Breast epithelium (tissue), 4 donors: ENCODE measurements at places on chromosomes 2 and 18.

DNA sequence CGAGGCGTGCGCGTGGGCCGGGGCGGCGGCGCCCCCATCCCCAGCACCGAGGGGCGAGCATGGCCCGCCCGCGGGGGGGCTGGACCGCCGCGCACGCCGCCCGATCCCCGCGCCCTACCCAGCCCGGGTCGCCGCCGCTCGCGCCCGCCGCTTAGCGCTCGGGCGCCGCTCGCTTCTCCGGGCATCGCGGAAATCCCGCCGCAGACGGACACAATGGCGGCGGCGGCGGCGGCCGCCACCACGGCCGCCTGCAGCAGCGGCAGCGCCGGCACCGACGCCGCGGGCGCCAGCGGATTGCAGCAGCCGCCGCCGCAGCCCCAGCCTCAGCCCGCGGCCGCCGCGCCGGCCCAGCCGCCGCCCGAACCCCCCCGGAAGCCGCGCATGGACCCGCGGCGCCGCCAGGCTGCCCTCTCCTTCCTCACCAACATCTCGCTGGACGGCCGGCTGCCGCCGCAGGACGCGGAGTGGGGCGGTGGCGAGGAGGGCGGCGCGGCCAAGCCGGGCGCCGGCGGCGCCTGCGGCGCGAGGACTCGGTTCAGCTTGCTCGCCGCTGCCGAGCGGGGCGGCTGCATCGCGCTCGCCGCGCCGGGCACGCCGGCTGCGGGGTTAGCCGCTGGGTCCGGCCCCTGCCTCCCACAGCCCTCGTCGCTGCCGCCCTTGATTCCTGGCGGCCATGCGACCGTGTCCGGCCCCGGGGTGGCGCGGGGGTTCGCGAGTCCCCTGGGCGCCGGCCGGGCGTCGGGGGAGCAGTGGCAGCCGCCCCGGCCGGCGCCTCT, 453 bp downstream of the CABLES1 start:
- peak; percentile 44 for DNase-seq

GRCh38 chr2:10846110-10846861, 33.7 kb upstream of the PDIA6 start:
- no peak for DNase-seq

DNA sequence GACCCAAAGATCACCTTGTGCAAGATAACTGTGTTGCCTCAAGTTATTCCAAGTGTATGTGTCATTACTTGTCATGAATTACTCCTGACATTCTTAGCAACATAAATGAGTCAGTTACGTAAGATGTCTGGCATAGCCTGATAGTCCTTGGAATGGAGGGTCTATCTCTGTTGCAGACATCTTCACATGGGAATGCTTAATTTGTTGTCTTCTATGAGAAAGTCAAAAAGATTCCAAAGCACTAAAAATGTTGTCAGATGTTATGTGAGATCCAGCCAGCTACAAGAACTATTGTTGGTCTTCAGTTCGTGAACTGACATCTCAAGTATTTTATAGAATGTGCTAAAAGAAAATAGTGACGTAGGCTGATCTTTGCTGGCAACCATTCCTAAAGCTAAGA, 178.2 kb upstream of the RASGRP3 start:
- no peak for DNase-seq

DNA sequence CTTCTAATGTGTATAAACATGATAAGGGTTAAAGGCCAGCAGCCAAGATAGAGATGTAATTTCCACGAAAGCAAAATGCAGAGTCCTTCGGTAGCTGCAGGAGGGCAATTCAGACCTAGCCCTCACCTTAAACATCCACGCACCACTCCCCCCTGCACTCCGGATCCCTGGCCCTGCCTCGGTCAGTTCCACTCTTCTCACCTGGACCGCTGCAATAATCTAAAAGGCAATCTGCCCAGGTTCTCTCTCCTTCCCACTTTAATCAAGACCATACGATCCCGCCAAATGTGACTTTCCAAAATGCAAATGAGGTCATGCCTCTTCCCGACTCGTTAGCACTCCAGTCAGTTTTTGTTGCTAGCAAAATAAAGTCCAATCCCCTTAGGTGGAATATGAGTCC, 485.2 kb downstream of the EIPR1 start:
- DNase-seq: no peak

- no peak for DNase-seq
Observed at GRCh38 chr2:85221067-85221691, 88.0 kb downstream of the TCF7L1 start.

DNA sequence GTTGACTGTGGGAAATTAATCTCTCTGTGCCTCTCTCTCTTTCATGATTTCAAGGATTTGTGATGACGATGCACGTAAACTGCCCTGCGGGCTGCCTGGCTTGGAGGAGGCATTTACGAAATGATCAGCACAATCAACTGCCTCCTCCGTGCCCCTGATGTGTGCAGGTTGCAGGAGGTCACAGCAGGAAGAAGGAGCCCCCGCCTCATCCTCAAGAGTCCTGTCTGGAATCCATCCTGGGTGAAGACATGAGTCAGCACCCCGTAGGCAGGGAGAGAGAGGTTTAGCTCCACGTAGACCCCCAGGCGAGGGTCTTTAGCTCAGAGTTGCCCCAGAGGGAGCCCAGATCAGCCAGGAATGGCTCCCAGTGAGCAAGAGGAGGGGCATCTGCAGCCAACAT, 17.1 kb upstream of the TEX51 start:
- DNase-seq: no peak

DNA sequence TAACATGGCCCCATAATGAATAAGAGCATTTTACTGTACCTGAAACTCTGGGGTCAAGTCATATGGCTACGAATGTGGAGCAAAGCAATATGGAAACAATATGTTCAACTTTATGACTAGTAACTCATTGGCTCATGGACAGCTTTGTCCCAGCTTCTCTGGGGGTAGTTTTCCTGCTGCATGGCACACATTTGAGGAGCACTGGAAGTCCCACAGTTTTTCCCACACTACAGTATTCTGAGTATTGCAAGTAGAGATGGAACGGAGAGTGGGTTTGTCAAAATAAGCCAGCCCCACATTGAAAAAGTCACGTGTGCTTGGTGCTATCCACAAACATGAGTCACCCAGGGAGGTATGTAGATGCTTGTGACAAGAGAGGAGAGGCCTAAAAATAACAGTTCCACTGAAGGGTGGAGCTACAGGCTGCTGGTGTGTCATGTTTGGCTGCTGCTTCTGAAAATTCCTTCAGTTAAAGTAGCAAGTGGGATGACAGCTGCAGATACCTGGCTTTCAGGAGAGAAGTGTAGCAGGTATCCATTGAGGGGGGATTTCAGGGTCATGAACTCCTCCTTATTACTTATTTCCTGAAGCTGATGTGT, 48.2 kb upstream of the CTAGE1 start:
- DNase-seq: no peak

DNA sequence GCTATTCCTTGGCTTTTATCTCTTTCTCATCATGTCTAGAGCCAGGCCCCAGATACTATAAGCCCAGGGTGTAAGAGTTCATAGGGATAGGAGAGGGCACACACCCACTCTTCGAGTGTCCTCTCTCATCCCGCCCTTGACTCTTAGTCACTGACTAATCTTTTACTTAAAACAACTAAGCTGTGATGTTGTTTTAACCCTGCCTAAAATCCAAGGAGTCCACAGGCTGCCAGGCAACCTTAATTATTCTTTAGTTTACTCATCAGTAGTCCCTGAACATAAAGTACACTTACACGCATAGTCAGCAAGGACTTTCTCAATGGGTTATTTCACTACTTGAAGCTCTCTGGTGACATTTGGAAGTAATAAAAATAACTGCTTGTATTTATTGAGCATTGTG, 28.4 kb downstream of the GREB1L start:
- DNase-seq: no peak

GRCh38 chr2:235191978-235192377, 240.2 kb downstream of the SH3BP4 start:
- no peak for DNase-seq

GRCh38 chr2:20674974-20675679, 8.2 kb downstream of the GDF7 start:
- no peak for DNase-seq

- DNase-seq: no peak
Observed at GRCh38 chr2:127321303-127321702, 27.4 kb upstream of the ERCC3 start.

- DNase-seq: no peak
Observed at GRCh38 chr2:117997872-117998454, 15.9 kb downstream of the CCDC93 start.

GRCh38 chr18:71725256-71725655, 818.9 kb downstream of the CBLN2 start:
- DNase-seq: no peak

DNA sequence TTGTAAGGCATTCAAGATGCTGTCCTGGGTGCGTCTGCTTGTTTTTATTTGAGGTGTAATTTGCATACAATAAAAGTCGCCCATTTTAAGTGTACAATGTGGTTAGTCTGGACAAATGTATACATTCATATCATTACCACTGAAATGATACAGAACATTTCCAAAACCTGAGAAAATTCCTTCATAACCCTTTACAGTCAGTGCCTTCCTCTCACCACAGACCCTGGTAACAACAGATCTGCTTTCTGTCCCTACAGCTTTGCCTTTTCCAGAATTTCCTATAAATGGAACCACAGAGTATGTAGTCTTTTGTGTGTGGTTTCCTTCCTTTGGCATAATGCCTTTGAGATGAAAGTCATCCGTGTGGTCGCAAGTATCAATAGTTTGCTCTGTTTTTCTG, 45.8 kb upstream of the NFU1 start:
- DNase-seq: no peak

DNA sequence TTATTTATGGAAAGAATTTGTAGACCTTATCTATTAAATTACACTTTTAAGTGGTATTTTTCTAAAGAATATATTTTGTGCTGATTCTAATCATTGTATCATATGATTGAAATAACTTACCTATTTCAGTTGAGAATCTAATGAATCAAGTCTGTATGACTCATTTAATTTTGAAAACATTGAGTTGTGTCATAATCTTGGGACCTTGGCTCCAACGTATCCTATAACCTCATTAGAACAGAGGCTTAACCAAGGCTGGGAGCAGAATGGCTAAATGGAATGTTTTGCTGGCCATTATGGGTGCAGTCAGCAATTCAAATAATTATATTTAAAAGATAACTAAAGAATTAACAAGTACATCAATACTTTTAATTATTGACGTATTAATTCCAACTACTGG, 19.6 kb upstream of the GULP1 start:
- DNase-seq: no peak
